Adrenal gland (tissue), 19 donors: ENCODE measurements at places on chromosomes 5 and 9. TPM values are rescaled to one million over a fixed set of nuclear protein-coding genes. Genes with fewer than 3 reads are reported as not detected.

The ADAMTS19 gene
- not detected for total RNA-seq

The IFNA2 gene
- total RNA-seq = not detected

The CDKN2B-AS1 gene
- 0.28 TPM for total RNA-seq

The WNT8A gene
- total RNA-seq = not detected
